ENCODE measurements at places on chromosomes 1 and 21.

- DNase-seq: no peak
These were observed 9.7 kb downstream of the PLA2G2F start for GRCh38 chr1:20148571-20149500.

- no peak for DNase-seq
These were observed 11.9 kb upstream of the VAV3 start for GRCh38 chr1:107976836-107977235.

DNA sequence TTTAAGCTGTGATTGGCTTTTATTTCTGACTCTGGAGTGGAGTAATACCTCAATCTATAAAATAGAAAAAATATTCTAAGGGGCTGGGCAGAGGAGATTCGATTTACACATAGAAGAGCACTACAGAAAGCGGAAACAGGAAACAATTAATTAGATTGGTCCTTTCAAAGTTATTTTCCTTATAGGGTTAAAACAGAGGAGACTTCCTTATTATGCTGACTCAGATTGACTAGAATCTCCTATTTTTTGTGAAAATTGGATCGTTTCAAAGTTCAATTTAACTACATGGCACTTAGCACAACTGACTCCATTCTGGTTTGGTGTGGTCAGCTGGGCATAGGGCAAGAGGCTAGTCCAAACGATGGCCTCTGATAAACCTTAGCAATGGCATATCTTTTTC is 48.3 kb upstream of the NCAM2 start:
- DNase-seq: no peak

DNA sequence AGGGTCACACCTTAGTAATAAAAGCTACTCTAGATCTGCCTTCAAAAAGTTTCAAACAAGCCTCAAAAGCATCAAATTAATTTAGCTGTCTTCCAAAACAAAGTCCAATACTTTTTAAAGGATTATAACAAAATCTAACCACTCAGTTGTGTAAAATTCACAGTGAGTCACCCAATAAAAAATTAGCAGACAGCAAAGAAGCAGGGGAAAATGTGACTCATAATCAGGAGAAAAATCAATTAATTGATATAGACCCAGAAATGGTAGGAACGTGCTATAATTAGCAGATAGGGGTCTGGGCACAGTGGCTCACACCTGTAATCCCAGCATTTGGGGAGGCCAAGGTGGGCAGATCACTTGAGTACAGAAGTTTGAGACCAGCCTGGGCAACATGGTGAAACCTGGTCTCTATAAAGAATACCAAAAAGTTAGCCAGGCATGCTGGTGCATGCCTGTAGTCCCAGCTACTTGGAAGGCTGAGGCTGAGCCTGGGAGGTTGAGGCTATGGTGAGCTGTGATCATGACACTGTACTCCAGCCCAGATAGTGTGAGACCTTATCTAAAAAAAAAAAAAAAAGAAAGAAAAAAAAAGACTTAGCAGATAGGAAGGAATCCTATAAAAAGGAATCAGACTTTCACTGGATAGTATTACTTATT is 8.1 kb upstream of the MYOG start:
- no peak for DNase-seq

DNA sequence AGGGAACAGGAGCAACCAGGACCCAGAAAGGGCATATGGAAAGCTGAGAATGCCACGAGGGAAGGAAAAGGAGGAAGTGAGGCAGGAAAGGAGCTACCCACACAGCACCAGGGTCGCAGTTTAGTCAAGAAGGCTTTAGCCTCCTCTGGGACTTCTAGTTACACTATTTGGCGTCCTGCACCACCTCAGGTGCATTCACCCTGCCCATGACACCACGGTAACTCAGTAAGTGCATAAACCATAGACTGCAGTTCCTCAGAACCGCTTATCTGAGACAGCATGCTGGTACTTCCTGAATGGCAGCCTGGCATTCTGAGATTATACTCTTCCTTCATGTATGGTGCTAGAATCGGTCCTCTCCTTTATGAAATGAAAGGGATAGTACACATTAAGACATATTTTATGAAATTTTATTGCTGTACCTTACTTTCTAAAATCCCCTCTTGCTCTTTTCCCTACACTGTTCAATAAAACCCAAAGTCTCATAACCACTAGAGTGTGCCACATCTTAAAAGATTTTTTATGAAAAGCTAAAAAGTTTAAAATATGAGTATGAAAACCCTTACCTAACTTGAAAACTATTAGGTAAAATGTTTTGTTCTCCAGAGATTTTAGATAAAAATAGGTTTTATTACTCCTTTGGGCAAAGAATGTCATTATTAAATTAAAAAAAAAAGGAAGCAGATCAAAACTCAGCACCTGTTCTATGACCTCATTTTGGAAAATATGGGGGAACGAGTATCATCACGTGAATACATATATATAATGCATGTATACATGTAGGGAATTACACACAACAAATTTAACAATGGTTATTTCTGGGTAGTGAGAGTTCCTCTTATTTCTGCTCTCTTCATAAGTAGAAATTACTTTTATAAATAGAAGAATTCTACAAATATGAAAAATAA is 67.3 kb downstream of the VAV3 start:
- peak; percentile 62 for DNase-seq

DNA sequence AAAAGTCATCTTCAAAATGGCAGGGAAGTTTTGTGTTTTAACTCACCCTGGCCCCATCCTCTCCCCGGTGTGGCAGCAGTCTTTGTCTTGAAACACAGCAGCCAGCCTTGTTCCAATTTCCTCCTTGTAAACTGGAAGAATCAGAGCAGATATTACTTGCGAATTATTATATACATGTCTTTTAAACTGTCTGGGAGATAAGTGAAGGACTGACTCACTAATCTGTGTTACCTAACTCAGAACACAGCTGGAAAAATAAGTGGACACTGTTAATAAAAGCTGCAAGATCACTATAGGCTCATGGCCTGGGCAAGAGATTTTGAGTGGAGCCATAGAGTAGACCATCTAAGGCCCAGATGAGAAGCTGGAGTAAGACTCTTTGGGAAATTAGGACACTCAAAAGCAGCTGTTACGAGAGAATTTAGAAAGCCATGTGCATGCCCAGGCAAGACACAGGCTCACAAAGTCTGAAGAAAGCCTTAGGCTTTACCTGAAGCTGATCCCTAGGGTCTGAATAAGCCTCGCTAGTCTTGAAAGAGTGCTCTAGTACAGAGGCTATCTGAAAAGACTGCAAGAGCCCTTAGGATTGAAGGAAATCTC is 233.0 kb upstream of the RAB4A start:
- no peak for DNase-seq
